Upper lobe of right lung (tissue), 1 donor: ENCODE measurements at places on chromosomes 12 and 14.

- H3K36me3 ChIP-seq: no peaks in the 10 kb centered on the region
- peaks cover 80% of the 10 kb centered on the region for H3K4me1 ChIP-seq
- peak; percentile 70 for DNase-seq
- no peak overlapping the region for H3K4me3 ChIP-seq
These were observed 75.9 kb downstream of the ITPK1 start for GRCh38 chr14:93039649-93040315.

- H3K36me3 ChIP-seq: peaks cover 16% of the 10 kb centered on the region
- H3K27ac ChIP-seq: no peak overlapping the region
- no peak overlapping the region for H3K4me3 ChIP-seq
- H3K4me1 ChIP-seq: peaks cover 7% of the 10 kb centered on the region
- no peak for DNase-seq
These were observed 4.0 kb downstream of the PFKM start for GRCh38 chr12:48123169-48123568.

DNA sequence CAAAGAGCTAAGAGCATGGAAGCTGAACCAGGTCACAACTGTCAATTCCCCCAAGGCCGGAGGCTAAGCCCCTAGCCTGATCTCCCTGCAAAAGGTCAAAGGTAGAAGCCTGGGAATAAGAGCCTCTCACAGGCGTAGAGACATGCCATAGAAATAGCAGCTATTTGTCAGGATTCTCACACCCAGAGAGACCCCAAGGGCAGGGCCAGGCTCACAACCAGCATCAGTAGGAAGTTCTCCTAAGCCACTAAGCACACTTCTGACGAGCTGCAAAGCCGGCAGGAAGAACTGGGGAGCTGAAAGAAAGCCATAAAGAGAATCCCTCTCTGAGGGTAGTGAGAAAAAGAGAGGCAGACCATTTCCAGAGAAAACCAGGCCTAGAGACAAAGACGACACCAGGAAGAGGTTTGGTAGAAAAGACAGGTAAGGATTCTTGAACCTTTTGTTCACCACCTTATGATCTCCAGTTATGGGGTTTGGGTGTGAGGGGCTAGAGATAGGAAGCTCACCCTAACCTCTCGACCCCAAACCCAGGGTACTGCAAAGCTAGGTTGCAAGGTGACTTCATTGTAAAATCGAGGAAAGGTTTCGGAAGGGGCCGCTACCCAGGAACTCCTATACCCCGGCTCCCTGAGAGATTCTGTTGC lies 1.0 kb downstream of the SMARCC2 start:
- no peak for DNase-seq
- H3K36me3 ChIP-seq: peaks cover 36% of the 10 kb centered on the region
- H3K27ac ChIP-seq: peak overlapping the region; percentile 77
- peaks cover 25% of the 10 kb centered on the region for H3K4me1 ChIP-seq
- H3K4me3 ChIP-seq: peak overlapping the region; percentile 82

GRCh38 chr12:98769068-98769467 lies 124.0 kb downstream of the APAF1 start:
- H3K4me1 ChIP-seq: no peaks in the 10 kb centered on the region
- no peak overlapping the region for H3K27ac ChIP-seq
- no peaks in the 10 kb centered on the region for H3K36me3 ChIP-seq
- no peaks in the 10 kb centered on the region for H3K27me3 ChIP-seq

DNA sequence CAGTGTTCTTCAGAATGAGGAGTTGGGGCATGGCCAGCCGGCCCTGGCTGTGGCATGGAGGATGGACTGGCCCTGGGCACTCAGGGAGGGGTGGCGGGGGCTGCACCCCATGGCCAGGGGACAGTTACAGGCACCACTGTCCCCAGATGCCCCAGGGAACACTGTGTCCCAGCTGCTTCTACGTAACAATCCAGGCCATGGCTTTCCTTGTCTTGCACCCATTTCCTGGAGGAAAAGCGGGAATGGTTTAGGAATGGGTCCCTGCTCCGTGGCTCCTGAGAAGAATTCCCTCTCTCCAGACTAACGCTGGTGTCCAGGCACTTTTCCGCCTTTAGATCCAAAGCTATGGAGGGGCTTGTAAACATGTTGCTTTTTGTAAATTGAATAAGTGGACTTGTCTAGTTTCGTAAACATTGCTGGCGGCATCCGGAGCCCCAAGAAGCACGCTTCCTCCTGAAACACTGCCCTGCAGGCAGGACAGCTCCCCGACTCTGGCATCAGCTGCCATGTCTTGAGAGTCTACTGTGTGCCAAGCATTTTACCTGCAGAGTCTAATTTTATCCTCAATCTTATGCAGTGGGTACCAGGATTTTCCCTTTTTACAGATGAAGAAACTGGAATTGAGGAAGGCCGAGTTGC lies 238.3 kb downstream of the SLC41A2 start:
- no peak for DNase-seq
- no peaks in the 10 kb centered on the region for H3K27me3 ChIP-seq
- peak overlapping the region; percentile 80 for H3K27ac ChIP-seq
- H3K4me1 ChIP-seq: peaks cover 29% of the 10 kb centered on the region

GRCh38 chr12:6532927-6533652 lies 1.2 kb upstream of the GAPDH start:
- no peaks in the 10 kb centered on the region for H3K27me3 ChIP-seq
- peaks cover 60% of the 10 kb centered on the region for H3K36me3 ChIP-seq
- peak overlapping the region; percentile 94 for H3K27ac ChIP-seq
- peak; percentile 82 for DNase-seq
- peaks cover 34% of the 10 kb centered on the region for H3K4me1 ChIP-seq

- H3K27me3 ChIP-seq: no peaks in the 10 kb centered on the region
- no peak overlapping the region for H3K27ac ChIP-seq
- peaks cover 40% of the 10 kb centered on the region for H3K36me3 ChIP-seq
- DNase-seq: no peak
- H3K4me1 ChIP-seq: peaks cover 10% of the 10 kb centered on the region
These were observed 68.6 kb downstream of the ACTN1 start for GRCh38 chr14:68910540-68910939.

GRCh38 chr14:23056956-23057756 lies at the start of gene CDH24:
CDH24 (minus strand) TSS chr14:23057520; CDS start chr14:23055733, 1,787 bp downstream.
- peaks cover 37% of the 10 kb centered on the region for H3K36me3 ChIP-seq
- H3K27ac ChIP-seq: peak within 1 kb of the TSS; percentile 51
- peak within 1 kb of the TSS; percentile 69 for H3K4me3 ChIP-seq
- DNase-seq: peak; percentile 85
- no peaks in the 10 kb centered on the region for H3K27me3 ChIP-seq

DNA sequence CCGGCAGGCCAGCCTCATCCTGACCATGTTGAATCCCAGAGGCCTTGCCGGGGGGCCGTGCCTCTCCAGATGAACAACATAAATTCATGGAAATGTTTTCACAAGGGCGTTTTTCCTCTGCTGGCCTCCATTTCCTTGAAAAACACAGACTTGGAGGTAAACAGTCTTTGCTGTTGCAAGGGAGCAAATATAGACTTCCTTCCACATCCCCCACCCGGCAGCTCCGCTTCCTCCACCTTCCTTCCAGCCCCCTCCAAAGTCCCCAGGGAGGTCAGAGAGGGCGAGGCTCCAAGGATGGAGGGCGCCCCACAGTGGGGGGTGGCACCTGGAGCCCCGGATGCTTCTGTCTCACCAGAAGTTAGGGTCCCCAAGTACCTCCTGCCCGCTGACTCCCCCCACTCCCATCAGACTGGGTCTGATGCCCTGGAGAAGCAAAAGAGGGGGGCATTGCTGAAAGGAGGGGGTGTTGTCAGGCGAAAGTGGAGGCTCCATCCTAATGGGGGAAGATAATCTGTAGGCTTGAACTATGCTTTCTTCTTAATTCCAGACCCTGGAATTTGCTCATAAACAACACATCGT lies 31.1 kb downstream of the CALM1 start:
- peaks cover 8% of the 10 kb centered on the region for H3K4me1 ChIP-seq
- no peak overlapping the region for H3K4me3 ChIP-seq
- no peaks in the 10 kb centered on the region for H3K27me3 ChIP-seq
- DNase-seq: peak; percentile 59
- peak overlapping the region; percentile 24 for H3K27ac ChIP-seq

- no peaks in the 10 kb centered on the region for H3K4me1 ChIP-seq
- H3K36me3 ChIP-seq: no peaks in the 10 kb centered on the region
- H3K27me3 ChIP-seq: peaks cover under 1% of the 10 kb centered on the region
These were observed 18.7 kb downstream of the IQSEC3 start for GRCh38 chr12:85191-85666.
